ENCODE measurements at places on chromosomes 6 and 20.

- peak; percentile 91 for DNase-seq
Measured at GRCh38 chr6:37103169-37104039, 66.5 kb upstream of the PIM1 start.

- no peak for DNase-seq
Measured at GRCh38 chr6:106369739-106370138, 9.2 kb downstream of the CRYBG1 start.

GRCh38 chr6:43823879-43824702, 54.1 kb downstream of the VEGFA start:
- DNase-seq: peak; percentile 87

GRCh38 chr6:17165383-17165782, 63.5 kb downstream of the STMND1 start:
- no peak for DNase-seq

DNA sequence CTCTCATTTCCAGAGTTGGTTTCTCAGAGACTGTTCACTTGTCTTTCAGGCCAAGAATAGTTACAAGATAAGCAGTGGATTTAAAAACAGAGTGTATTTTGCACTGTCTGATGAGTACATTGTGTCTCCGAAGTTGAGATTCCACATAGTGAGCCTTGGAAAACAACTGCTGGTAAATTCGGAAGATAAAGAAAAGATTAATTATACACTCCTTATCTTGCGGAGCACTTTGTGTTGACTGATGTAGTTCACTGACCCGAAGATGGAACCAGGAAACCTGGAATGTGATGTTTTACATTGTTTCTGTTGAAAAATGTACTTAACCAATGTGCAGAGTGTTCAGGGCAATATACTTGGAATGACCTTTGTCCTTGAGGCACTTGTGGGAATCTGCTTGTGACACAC, 51.0 kb downstream of the ANKS1A start:
- DNase-seq: no peak

DNA sequence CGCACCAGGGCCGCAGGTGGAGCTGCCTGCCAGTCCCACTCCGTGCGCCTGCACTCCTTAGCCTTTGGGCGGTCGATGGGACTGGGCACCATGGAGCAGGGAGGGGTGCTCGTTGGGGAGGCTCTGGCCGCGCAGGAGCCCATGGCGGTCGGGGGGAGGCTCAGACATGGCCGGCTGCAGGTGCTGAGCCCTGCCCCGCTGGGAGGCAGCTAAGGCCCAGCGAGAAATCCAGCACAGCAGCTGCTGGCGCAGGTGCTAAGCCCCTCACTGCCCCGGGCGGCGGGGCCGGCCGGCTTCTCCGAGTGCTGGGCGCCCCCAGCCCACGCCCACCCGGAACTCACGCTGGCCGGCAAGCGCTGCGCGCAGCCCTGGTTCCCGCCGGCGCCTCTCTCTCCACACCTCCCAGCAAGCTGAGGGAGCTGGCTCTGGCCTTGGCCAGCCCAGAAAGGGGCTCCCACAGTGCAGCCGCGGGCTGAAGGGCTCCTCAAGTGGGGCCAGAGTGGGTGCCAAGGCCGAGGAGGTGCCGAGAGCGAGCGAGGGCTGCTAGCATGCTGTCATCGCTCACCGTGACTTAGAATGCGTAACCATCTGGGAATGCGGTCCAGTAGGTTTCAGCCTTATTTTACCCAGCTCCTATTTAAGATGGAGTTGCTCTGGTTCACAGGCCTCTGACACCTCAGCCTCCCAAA, 77.3 kb downstream of the C6orf52 start:
- DNase-seq: no peak

DNA sequence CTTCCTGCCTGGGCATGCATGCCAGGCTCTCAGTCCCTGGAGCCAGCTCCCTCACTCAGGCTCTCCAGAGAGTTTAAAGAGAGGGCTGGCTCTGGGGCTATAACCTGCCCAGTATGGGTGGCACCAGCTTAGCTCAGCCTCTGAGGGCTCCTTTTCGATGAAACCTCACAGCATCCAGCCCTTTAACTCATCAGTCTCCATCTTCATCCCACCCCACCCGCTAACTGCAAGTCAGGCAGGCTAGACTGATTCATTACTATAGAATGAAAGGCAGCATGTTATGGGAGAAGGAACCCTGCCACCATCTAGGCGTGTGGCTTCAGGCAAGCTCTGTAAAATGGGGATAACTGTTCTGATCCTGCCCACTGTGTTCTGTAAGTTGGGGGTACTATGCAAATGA, 53.5 kb downstream of the RAB44 start:
- DNase-seq: no peak

GRCh38 chr20:17471606-17472187, 59.5 kb downstream of the BFSP1 start:
- DNase-seq: peak; percentile 15

DNA sequence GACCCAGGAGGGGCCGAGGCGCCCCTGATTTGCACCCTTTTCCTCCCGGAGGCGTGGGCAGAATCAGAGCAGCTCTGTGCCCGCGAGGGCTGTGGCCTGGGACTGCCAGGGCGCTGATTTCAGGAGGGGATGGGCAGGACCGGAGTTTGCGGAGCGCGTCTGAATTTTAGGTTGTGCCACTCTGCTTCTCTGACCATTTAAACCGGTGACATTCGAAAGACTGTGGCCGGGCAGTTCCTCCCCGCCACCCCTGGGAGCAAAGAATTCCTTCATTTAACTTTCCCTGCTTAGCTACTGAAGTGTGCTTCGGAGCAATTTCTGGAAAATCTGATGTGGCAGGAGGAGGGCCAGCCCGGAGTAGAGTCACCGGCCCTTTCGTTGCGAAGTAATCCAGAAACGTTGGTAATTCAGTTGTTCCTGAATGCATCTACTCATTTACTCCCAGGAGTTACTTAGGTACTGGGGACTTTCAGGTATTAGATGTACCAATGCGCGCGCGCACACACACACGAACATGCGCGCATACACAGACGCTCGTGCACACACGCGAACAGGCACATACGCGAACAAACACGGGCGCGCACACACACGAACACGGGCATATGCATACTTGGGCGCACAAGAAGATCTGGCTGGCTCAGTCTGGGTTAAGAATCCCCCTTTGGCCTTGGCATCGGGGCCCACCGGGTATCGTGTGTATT, 568 bp downstream of the CCDC170 start:
- DNase-seq: no peak

DNA sequence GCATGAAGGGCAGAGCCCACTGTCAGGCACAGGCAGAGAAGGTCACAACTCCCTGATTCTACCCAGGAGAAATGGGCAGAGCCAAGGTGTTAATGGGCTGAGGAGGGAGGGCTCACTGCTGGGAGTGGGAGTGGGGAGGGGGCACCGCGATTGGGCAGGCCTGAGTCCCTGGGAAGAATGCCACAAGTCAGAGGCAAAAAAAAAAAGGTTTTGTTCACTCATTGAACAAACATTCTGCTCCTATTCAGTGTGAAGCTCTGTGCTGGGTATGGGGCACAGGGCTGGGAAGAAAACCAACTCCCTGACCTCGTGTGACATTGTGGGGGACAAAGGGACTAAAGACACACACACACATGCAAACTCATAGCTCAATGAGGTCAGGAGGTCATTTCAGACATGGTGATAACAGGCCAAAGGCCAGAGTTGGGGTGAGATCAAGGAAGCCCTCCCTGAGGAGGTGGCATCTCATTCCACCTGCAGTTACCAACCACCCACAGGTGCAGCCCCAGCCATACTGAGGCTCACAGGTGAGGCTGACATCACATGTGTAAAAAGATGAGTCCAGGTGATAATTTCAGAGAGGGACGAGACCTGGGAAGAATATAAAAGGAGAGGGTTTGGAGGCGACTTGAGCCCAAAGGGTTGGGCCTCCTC, 3.2 kb upstream of the PMEPA1 start:
- no peak for DNase-seq

- no peak for DNase-seq
Measured at GRCh38 chr20:3674995-3675900, 6.6 kb downstream of the ADAM33 start.

GRCh38 chr6:122755901-122756300, 23.6 kb upstream of the FABP7 start:
- no peak for DNase-seq

DNA sequence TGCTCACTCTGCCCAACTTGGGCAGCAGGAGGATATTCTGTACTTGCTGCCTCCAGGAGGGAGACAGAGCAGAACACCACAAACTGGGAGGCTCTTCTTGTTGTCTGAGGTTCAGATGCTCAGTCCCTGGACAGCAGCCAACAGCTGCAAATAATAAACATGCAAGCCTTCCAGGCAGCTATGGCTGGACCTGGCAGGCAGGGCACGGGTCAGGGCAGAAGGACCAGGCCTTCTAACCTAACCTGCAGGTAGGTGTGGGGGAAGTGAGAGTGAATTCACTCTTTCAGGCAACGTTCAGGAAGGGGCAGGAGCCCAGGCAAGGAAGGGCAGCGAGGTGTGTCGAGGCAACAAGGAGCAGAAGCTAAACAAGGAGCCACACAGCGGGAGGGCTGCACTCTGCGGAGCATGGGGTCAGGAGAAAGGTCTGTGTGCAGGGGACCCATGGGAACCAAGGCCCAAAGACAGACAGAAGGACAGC, 31.5 kb downstream of the NINL start:
- DNase-seq: peak; percentile 53

DNA sequence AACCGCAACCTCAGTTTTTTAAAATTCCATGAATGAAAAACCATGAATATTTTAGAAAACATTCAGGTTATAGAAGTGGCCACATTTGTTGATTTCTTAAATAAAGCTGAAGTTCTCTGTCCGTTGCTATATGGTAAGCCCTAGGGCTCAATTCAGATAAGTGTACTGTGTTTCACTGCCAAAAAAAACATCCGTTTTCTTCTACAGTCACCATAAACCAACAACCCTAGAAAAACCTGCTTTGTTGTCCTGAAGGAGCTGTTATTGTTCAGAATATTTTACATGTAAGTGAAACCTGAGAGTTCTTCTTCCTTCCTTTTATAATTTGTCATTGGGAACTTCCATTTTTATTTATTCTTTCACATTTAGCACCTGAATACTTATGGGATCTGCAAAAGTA, 274.1 kb downstream of the TFAP2A start:
- peak; percentile 7 for DNase-seq

DNA sequence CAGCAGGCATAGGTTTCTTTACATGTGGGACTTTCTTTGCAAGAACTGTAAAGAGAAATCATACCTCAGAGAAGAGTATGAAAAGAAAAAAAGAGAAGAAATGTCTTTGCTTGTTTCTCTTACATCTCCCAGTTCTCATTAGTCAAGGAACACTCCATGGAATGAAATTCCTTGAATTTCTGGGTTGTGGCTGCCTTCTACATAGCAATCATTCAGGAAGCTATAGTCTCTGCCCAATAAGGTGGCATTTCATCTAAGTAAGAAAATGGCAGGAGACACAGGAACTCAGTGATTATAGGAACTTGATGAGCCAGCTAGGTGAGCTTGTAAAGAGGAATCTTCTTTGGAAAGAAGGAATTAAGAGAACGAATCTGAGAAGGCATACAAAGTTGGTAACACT, 197.0 kb upstream of the FKBP1C start:
- DNase-seq: no peak

DNA sequence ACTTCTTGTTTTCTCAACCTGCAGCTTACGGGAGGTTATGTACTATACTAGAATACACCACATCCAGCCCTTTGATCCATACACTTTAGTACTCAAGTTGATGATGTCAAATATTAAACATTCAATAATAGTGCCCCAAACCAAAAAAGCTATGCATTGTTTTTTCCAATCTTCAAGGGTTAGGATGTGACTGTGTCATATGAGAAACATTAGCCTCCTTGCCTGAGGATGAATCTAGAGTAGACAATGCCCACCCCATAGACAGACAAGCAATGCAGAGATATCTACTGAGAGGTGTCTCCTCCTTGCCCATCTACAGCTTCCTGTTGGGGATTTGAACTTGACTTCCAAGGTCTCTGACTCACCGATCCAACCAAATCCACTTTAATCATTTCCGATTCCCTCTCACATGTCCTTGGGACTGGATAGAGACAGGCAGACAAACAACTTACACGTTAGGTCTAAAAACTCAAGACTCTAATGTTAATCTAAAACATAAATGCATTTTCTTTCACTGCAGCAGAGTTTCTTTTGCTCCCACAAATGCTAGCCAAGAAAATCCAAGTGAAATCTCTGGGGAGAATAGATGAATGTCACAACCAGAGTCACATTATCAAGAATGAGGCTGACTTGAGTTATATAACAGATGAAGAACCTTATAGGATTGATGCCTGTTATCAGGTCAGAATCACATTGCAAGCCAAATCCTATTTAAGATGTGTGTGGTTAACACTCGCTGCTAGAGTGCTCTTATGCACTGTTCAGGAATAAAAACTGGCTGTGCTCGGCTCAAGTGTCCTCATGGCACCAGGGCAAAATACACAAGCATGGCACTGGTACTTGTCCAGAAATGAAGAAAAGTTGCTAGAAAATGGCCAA, 75.5 kb upstream of the TNFAIP3 start:
- DNase-seq: no peak

DNA sequence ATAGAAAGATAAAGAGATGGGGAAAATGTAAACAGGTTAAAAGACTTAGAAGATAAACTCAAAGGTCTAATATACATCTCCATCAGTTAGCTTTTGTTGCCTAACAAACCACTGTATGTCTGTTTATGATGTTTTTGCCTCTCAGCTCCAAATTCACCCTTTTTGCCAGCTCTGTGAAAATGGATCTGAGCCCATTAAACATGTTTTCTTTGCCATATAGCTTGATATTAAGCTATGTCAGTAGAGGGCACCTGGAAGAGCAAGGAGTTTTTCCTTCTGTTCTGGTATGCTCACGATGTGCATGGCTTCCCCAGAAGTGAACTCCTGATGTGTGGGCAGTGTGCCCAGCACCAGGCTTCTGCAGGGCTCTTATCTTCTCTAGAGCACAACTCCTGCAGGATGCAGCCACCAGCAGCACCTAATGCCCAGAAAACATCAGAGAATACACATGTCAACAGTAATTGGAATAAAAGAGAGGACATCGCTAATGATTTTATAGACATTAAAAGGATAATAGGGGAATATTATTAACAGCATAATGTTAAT, 14.6 kb upstream of the SNX9 start:
- DNase-seq: no peak

- DNase-seq: no peak
Measured at GRCh38 chr6:10297832-10298231, 117.0 kb downstream of the TFAP2A start.

GRCh38 chr20:19254956-19255355, 42.5 kb downstream of the SLC24A3 start:
- DNase-seq: peak; percentile 33

DNA sequence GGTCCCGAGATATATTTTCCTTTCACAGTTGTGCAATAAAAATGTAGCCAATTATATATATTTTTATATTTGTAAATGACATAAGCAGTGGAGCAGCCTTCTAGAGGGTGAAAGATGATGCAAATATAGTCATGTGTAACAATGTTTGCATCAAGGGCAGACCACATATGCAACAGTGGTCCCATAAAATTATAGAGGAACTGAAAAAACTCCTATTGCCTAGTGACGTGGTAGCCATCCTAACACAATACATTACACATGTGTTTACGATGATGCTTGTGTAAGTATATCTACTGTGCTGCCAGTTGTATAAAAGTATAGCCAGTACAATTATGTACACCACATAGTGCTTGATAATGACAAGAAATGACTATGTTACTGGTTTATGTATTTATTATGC, 162.8 kb downstream of the ZFAND3 start:
- DNase-seq: no peak

Data from NCI-H1092 treated with DMSO at 0.1 percent for 48 hours (cell line).